ENCODE measurements at places on chromosomes 2 and 18. TPM values are rescaled to one million over a fixed set of nuclear protein-coding genes. Genes with fewer than 3 reads are reported as not detected.

- H3K27me3 ChIP-seq, result no peaks in the 10 kb centered on the region
- H3K4me3 ChIP-seq, result no peak overlapping the region
- peak; percentile 70 for DNase-seq
- H3K4me1 ChIP-seq, result no peaks in the 10 kb centered on the region
Observed at GRCh38 chr2:60439219-60439974, 114.1 kb downstream of the BCL11A start.

DNA sequence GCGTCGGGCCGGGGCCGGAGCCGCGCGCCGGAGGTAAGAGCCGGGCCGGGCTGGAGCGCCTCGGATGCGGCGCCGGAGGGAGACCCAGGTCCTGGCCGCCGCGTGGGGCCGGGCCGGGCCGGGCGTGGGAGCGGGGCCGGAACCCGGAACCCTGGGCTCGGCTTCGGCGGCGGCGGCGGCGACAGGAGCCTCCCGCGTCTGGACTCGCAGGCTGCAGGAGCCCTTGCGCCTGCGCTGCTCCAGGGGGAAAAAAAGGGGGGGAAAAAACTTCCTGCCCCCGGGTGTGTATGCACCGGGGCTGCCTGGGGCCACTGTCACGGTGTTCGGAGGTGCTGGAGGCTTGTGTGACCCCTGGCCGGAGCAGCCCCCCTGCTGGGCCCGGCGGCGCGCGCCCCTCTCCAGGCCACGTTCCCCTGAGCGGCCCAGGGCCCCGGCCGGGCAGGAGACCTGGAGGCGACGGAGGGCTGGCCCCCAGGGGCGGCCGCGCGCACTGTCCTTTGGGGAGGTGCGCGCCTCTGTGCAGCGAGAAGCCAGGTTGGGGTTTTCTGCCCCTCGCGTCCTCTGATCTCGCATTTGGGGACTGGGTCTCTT is 864 bp downstream of the KLHL29 start:
- H3K4me3 ChIP-seq, result peak overlapping the region; percentile 68
- peaks cover 23% of the 10 kb centered on the region for H3K27me3 ChIP-seq
- no peaks in the 10 kb centered on the region for H3K36me3 ChIP-seq
- DNase-seq, result no peak
- peaks cover 17% of the 10 kb centered on the region for H3K4me1 ChIP-seq

- no peak overlapping the region for H3K27ac ChIP-seq
- no peak for DNase-seq
- H3K4me1 ChIP-seq, result no peaks in the 10 kb centered on the region
- no peaks in the 10 kb centered on the region for H3K36me3 ChIP-seq
Observed at GRCh38 chr2:205852457-205852856, 170.2 kb downstream of the NRP2 start.

DNA sequence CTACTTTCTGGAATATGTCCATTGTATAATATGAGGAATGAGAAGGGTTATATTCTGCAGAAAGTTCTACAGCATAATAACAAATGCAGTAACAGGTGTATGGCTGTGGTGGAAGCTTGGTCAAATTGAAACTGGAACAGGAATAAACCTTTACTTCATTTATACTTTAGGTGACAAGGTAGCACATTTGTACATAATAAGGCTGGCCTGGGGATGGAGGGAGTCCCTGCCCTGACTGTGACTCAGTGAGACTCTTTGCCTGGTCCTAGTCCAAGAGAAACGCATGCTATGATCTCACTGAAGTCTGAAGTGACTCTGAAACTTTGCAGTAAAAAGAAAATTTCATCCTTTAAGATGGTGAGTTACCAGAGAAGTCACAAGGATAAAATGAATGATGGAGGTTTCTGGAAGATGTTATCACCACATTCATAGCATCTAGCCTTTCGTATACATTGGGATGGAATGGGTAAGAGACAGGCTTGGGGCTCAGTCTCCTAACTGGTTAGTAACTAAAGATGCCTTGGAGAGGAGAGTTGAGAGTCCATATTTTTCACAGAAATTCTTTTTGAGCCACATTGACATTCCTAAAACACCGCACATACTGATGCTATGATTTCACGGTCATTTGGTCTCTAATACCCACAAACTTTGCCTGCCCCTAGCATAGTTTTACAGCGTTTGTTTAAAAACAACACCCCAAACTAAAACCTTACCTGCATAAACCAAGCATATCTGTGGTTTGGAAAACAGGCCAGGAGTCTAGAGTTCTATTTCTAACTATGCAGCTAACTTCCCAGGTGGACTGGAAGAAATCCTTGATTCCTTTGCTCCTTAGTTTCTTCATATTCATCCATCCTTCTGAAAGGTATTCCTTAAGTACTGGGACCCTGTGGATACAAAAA is 42.4 kb upstream of the NABP1 start:
- DNase-seq, result no peak
- H3K4me1 ChIP-seq, result peaks cover 28% of the 10 kb centered on the region
- no peaks in the 10 kb centered on the region for H3K36me3 ChIP-seq
- H3K27me3 ChIP-seq, result no peaks in the 10 kb centered on the region

Gene KCNE4
- 1.2 TPM for total RNA-seq

GRCh38 chr2:176356251-176356650 is 87.0 kb downstream of the MTX2 start:
- H3K27me3 ChIP-seq, result no peaks in the 10 kb centered on the region
- H3K36me3 ChIP-seq, result no peaks in the 10 kb centered on the region
- no peaks in the 10 kb centered on the region for H3K4me1 ChIP-seq
- H3K4me3 ChIP-seq, result no peak overlapping the region
- no peak overlapping the region for H3K27ac ChIP-seq

DNA sequence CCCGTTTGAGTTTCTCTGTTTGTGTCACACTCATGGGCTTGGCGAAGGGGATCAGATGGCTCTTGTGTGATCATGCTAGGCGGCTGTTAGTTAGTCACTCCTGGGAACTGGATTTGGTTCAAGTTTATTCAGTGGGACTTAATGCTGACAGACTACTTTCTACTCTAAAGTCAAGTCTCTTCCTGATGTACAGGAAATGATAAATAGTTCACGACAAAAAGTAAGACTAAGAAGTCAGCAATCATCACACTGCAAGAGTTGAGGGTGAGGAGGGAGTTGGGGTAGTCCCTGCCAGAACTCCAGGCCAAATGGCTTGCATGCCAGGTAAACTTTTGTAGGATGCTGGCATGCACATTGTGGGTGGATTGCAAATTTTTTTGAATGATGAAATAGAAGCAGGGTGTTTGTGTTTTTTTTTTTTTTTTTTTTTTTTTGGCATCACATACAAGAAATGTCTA is 25.1 kb upstream of the CCL20 start:
- no peaks in the 10 kb centered on the region for H3K36me3 ChIP-seq
- H3K4me1 ChIP-seq, result peaks cover 4% of the 10 kb centered on the region
- no peak overlapping the region for H3K4me3 ChIP-seq
- H3K27ac ChIP-seq, result no peak overlapping the region
- no peaks in the 10 kb centered on the region for H3K27me3 ChIP-seq

DNA sequence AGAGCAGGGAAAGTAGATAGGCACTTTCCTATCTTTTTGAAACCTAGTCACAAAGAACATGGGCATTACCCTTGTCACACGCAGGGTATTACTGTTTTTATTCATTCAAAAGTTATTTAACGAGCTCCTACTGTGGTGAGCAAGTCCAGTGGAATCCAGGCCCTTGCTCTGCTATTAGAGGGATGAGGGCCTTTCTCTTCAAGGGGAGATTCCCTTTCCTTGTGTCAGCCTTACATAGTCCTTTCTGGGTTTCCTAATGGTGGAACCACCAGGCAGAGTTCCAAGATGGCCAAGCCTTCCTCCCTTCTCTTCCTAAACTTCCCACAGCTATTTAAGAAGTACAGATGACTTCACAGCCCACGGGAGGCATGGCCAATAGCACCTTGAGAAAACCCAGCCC is 64.6 kb downstream of the SPTBN1 start:
- H3K27me3 ChIP-seq, result no peaks in the 10 kb centered on the region
- no peak overlapping the region for H3K4me3 ChIP-seq
- no peak for DNase-seq
- peaks cover 75% of the 10 kb centered on the region for H3K4me1 ChIP-seq
- H3K27ac ChIP-seq, result no peak overlapping the region
- peaks cover 1% of the 10 kb centered on the region for H3K36me3 ChIP-seq

Gene PSMA8
- not detected for total RNA-seq

Gene TLX2
- total RNA-seq, result not detected

GRCh38 chr2:70118798-70119454 is 31.6 kb downstream of the PCBP1 start:
- H3K4me3 ChIP-seq, result no peak overlapping the region
- H3K4me1 ChIP-seq, result peaks cover 29% of the 10 kb centered on the region

Gene CFAP65
- total RNA-seq, result 7.6 TPM

Gene HOXD8
- total RNA-seq, result 2.3 TPM

Gene REG3A
- not detected for total RNA-seq

GRCh38 chr18:44133483-44133882 is 547.2 kb upstream of the SETBP1 start:
- H3K36me3 ChIP-seq, result no peaks in the 10 kb centered on the region
- H3K4me3 ChIP-seq, result no peak overlapping the region
- DNase-seq, result no peak
- H3K27ac ChIP-seq, result no peak overlapping the region
- no peaks in the 10 kb centered on the region for H3K27me3 ChIP-seq
- H3K4me1 ChIP-seq, result no peaks in the 10 kb centered on the region

DNA sequence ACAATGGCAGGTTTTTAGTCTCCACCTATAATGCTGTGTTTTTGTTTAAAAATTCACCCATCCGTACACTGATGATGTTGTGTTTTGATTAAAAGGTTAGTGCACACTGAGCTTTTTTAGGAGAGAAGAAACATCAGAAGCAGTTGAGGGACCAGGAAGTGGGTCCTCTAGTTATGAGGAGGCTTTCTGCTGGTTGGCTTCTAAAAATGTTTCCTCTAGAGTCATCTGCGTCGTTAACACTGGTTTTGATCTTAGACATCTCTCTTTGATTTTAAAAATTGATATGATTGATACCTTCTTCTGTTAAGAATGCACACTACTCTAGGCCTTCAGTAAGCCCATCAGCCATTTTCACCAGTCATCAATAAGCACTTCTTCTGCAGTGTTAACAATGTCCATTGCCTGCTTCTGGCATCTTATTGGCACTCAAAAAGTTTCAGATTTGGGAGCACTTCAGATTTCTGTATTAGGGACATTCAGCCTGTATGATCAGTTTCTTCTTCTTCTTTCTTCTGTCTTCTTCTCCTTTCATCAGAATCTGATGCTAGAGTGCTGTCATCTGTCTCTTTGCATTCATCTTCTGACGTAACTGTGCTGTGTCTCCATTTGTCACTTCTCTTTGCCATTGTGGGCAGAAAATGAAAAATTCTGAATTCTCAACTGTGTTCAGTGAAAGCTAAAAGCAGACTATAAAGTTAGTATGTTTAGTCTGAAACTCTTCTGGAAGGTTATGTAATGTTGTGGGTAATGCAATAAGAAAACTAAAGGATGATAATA is 56.3 kb downstream of the PHLPP1 start:
- H3K4me1 ChIP-seq, result peaks cover 8% of the 10 kb centered on the region
- no peaks in the 10 kb centered on the region for H3K27me3 ChIP-seq
- H3K4me3 ChIP-seq, result no peak overlapping the region
- no peak for DNase-seq
- no peaks in the 10 kb centered on the region for H3K36me3 ChIP-seq

GRCh38 chr2:114010001-114010400 is 120.1 kb downstream of the ACTR3 start:
- H3K27ac ChIP-seq, result no peak overlapping the region
- no peaks in the 10 kb centered on the region for H3K27me3 ChIP-seq
- H3K4me3 ChIP-seq, result no peak overlapping the region
- DNase-seq, result no peak
- no peaks in the 10 kb centered on the region for H3K36me3 ChIP-seq

GRCh38 chr2:133937669-133938068 is 316.2 kb upstream of the MGAT5 start:
- DNase-seq, result no peak
- H3K27me3 ChIP-seq, result no peaks in the 10 kb centered on the region
- no peak overlapping the region for H3K27ac ChIP-seq
- no peaks in the 10 kb centered on the region for H3K4me1 ChIP-seq
- no peaks in the 10 kb centered on the region for H3K36me3 ChIP-seq
- no peak overlapping the region for H3K4me3 ChIP-seq

Gene ST6GAL2
- 0.92 TPM for total RNA-seq

Gene ANKRD29
- total RNA-seq, result 56.5 TPM

Gene VIT
- total RNA-seq, result 4.2 TPM

- H3K4me3 ChIP-seq, result no peak overlapping the region
- no peak for DNase-seq
- H3K4me1 ChIP-seq, result peaks cover 14% of the 10 kb centered on the region
- no peaks in the 10 kb centered on the region for H3K27me3 ChIP-seq
- H3K36me3 ChIP-seq, result no peaks in the 10 kb centered on the region
- H3K27ac ChIP-seq, result no peak overlapping the region
Observed at GRCh38 chr2:16765356-16765755, 99.7 kb upstream of the CYRIA start.

Gene ZNF892
- 3.9 TPM for total RNA-seq

Gene STON1
- total RNA-seq, result 33.4 TPM

DNA sequence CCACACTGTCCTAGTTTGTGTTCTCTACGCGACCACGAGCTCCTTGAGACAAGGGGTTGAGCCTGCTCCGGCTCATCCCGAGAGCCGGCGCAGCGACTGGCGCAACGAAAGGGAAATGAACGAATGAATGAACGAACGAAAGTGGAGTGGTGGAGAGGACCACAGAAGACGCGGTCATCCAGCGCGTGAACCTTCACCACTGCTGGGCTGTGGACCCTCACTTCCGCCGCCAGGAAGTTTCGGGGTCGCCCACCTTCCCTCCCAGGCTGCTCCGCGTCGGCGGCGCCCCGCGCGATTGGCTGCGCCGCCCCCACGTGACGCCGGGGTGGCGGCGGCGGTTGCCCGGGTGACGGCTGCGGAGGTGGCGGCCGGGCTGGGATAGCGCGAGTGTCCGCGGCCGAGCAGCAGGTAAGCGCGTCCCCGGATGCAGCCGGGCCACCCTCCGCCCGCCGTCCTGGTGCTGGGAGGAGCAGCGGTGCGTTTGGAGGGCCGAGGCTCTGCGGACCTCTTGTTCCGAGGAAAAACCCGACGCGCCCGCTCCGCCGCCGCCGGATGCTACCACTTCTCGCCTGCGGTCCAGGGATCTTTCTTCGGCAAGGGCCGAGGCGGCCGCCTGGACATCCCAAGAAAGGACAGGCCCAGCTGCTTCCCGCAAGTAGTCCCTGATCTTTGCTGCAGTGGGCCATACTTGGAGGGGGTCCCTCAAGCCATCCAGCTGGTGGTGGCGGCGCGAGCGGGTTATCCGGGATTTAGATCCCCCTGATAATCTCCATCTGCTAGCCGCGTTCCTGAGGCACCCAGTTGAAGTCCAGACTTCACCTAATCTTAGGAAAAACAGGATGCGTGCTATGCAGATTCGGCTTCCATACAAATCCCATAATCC is at the start of gene ARMC9:
Gene ARMC9, plus strand, starts transcription at position 341 of the 883 bp plus-strand sequence. CDS start 7,608 bp downstream, outside the sequence.
- H3K4me1 ChIP-seq, result peaks cover 11% of the 10 kb centered on the region
- H3K36me3 ChIP-seq, result no peaks in the 10 kb centered on the region
- H3K27me3 ChIP-seq, result no peaks in the 10 kb centered on the region
- peak within 1 kb of the TSS; percentile 72 for H3K27ac ChIP-seq
- peak; percentile 85 for DNase-seq
- H3K4me3 ChIP-seq, result peak within 1 kb of the TSS; percentile 88

- H3K27ac ChIP-seq, result no peak overlapping the region
- no peak overlapping the region for H3K4me3 ChIP-seq
- no peaks in the 10 kb centered on the region for H3K27me3 ChIP-seq
- peaks cover 8% of the 10 kb centered on the region for H3K4me1 ChIP-seq
Observed at GRCh38 chr2:40457366-40457765, 5.5 kb upstream of the SLC8A1 start.

Gene FHOD3
- total RNA-seq, result 2.5 TPM

GRCh38 chr2:239896075-239896474 is 129.1 kb downstream of the NDUFA10 start:
- no peak overlapping the region for H3K4me3 ChIP-seq
- no peaks in the 10 kb centered on the region for H3K4me1 ChIP-seq
- H3K27me3 ChIP-seq, result no peaks in the 10 kb centered on the region
- no peak overlapping the region for H3K27ac ChIP-seq
